ENCODE measurements at places on chromosomes 2 and 18.

DNA sequence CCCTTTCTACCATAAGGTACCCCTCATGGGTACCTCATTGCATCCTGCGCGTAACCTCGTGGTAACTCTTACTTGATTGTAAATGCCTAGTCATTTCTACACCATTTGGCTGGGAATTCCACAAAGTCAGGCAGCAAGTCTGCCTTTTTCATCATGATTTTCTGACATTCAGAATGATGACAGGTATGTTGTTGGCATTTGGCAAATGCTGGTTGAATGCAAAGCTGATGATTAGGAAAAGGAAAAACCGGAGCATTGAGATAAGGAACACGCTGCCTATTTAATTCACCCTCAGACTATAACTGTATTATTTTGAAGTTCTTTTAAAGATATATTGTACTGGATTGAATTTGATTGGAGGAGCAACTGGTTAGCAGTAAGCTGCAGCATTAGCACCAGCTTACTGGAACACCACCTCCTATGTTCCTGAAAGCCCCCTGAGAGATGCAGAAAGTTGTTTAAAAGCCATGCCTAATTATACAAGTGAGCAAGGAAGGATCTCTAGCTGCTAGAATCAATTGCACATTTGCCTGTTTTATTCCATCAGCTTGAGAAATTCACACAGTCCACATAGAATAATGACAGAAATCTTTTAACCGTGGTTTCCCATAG lies 520.1 kb downstream of the LRP1B start:
- DNase-seq, result no peak

DNA sequence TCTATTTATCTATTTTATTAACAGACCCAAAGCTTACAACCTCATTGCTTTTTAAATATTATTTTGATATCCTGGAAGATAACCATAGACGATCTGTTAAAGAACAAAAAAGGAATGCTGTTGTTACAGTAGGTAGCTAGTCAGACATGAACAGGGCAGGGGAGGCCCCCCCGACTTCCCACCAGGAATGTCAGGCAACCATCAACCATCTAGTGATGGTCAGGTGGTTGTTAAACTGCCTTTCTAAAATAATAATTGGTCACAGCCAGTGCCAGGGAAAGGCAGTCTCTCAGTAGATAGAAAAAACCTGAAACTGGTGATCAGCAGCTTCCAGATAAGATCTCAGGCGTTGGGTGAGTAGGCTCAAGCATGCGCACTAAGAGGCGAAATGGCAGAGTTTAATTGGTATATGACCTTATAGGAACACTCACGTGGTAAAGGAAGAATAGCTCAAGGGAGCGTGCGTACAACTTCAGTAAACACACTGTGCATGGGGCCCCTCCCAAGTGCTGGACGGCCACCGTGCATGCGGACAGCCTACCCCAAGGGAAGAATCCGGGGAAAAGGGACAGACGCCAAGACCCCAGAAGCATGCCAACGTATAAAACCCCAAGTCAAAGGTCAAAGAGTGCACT lies 32.5 kb upstream of the CCL20 start:
- DNase-seq, result no peak

- DNase-seq, result no peak
Observed at GRCh38 chr18:7974200-7974874, 407.2 kb downstream of the PTPRM start.

DNA sequence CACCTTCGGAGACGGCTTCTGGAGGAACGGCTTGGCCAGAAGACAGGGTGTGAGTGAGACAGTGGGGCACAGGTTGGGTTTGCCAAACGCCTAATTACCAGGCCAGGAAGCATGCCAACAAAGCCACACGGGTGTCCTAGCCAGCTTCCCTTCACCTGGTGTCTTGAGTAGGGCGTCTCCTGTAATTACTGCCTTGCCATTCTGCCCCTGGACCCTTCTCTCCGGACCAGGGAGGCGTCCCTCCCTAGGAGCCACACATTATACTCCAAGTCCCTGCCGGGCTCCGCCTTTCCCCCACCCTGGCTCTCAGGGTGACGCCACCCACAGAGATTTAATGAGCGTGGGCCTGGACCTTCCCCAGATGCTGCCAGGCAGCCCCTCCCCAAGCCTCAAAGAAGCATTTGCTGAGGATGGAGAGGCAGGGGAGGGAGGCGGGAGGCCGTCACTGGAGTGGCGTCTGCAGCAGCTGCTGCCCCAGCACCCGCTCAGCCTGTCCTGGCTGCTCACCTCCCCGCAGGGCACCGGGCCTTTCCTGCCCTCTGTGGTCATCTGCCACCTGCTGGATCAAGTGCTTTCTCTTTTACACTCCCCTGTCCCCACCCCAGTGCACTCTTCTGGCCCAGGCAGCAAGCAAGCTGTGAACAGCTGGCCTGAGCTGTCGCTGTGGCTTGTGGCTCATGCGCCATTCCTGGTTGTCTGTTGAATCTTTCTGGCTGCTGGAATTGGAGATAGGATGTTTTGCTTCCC lies 20.7 kb downstream of the FOSL2 start:
- DNase-seq, result no peak
